ENCODE measurements at places on chromosomes 4 and X. TPM values are rescaled to one million over a fixed set of nuclear protein-coding genes. Genes with fewer than 3 reads are reported as not detected.

- DNase-seq, result no peak
Measured at GRCh38 chr4:137735561-137736104, 203.3 kb upstream of the PCDH18 start.

The MFAP3L gene
- 3.7 TPM for polyA plus RNA-seq

GRCh38 chrX:34877436-34877835 is 65.2 kb upstream of the FAM47B start:
- DNase-seq, result no peak

The AADAT gene
- 7.2 TPM for polyA plus RNA-seq

DNA sequence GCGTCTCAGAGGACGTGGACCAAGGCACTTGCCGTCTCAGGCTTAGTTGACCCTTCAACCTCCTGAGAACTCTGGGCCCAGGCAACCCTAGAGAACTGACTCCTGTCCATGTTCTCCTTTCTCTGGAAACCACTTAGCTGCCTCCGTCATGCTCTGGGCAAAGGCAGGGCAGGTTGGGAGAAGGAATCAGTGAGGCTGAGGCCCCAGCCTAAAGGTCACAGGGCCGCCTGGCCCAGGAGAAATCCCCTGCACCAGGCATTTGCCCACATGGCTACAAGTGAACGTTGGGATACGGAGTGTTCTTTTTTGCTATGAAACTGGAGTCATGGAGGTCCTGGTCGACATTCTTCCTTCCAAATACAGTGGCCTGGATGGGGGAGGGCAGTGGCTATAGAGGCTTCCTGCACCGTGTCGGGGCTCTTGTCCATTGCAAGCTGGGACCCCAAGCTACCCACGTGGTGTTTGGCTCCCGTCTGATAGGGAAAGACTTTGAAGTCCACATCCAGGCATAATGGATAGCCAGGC is 76.0 kb downstream of the CRMP1 start:
- DNase-seq, result no peak

The NMU gene
- polyA plus RNA-seq, result not detected

- no peak for DNase-seq
Measured at GRCh38 chr4:1554876-1555265, 129.2 kb downstream of the FAM53A start.

GRCh38 chrX:73214426-73215094 is at the start of gene NAP1L2:
Gene NAP1L2 (minus strand): TSS chrX:73214851. CDS start chrX:73214492, 359 bp downstream.
- peak; percentile 19 for DNase-seq

GRCh38 chrX:67734111-67734753 is 190.4 kb downstream of the AR start:
- DNase-seq, result no peak

GRCh38 chr4:166724369-166724768 is 509.9 kb downstream of the SPOCK3 start:
- no peak for DNase-seq

- DNase-seq, result peak; percentile 43
Measured at GRCh38 chr4:89829470-89830138, 7.4 kb downstream of the SNCA start.

DNA sequence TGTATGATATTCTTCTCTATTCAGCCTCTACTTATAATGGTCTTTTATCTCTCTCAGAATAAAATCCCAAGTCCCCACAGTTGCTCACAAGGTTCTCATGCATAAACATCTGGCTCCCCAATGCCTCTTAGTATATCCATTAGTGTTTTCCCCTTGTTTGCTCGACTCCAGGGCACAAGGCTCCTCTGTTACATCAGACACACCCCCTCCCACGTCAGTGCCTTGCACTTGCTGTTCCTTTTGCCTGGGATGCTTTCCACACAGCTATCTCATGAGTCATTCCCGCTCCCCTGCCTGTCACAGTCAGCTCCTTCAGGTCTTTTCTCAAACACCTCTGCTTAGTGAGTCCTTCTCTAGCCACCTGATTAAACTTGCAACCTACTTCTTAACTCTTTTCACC is 260.2 kb downstream of the IL1RAPL1 start:
- no peak for DNase-seq

The TMEM184C gene
- 4.0 TPM for polyA plus RNA-seq

The TEX13C gene
- not detected for polyA plus RNA-seq

DNA sequence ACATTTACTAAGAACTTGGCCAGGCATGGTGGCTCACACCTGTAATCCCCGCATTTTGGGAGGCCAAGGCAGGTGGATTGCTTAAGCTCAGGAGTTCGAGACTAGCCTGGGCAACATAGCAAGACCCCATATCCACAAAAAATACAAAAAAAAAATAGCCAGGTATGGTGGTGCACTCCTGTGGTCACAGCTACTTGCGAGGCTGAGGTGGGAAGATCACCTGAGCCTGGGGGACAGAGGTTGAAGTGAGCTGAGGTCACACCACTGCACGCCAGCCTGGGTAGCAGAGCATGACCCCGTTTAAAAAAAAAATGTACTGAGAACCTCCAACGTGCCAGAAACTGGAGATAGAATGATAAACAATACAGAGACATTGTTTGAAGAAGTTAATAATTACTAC is 8.0 kb downstream of the OPRPN start:
- no peak for DNase-seq

DNA sequence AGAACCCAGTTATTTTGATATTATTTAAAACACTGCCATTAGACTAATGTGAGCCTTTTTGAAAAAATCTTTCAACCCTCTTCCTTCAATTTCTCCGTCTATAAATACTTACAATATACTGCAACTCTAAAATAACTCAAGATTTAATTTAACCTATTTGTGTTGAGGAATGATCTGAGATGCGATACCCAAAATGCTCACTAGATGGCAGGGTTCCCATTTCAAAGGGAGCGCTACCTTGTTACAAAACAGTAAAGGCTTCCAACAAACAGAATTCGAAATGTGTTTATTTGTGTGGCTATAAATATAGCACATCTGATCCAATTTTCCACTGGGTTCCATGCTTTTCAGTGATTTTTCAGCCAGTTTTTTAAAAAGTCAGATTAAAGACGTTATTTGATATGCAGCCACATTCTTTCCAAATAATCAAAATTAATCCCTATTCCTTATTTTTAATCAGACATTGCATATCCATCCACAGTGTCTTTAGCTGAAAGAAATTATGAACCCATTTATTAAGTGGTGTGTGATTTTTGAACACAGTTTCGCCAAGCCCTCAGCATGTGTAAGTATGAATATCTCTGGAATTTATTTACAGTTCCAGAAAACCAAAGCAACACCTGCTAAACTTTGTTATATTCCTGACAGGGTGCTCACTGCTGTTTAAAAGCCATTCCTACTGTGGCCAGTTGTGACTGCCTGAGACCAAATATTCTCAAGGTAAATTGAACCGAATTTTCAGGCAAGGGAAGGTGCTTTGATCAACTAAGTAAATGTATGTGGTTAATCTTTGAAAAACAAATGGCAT is 668.0 kb upstream of the LCORL start:
- DNase-seq, result peak; percentile 78

- peak; percentile 75 for DNase-seq
Measured at GRCh38 chr4:151325111-151325948, at the start of gene SH3D19. Gene SH3D19 (minus strand): TSS chr4:151325605. CDS start chr4:151325352, 253 bp downstream.

GRCh38 chr4:103054030-103054429 is 22.5 kb downstream of the SLC9B2 start:
- DNase-seq, result no peak

DNA sequence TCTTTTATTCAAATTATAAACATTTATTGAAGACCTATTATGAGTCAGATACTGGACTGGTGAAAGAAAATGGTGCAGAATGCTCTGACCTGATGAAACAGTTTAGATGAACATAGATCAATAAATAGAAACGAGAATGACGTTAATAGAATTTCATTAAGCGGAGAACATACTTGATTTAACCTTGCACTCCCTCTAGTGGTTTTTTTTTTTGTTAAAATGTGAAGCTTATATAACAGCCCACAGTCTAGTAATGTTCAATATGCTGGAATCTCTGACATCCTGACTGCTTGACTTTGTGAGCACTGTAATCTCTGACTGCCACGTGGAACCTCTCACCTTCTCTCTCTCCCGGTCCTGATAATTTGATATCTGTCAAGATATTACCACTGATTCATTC is 32.3 kb downstream of the HDAC8 start:
- DNase-seq, result no peak

- no peak for DNase-seq
Measured at GRCh38 chr4:100086766-100087431, 103.4 kb downstream of the DDIT4L start.

The AMOT gene
- polyA plus RNA-seq, result 0.61 TPM

- DNase-seq, result no peak
Measured at GRCh38 chr4:7411896-7412553, 22.7 kb downstream of the PSAPL1 start.

The TMSB15B gene
- polyA plus RNA-seq, result 2.7 TPM

GRCh38 chrX:152992115-152992514 is 1.8 kb downstream of the PNMA5 start:
- no peak for DNase-seq

The PCDH7 gene
- 3.8 TPM for polyA plus RNA-seq

DNA sequence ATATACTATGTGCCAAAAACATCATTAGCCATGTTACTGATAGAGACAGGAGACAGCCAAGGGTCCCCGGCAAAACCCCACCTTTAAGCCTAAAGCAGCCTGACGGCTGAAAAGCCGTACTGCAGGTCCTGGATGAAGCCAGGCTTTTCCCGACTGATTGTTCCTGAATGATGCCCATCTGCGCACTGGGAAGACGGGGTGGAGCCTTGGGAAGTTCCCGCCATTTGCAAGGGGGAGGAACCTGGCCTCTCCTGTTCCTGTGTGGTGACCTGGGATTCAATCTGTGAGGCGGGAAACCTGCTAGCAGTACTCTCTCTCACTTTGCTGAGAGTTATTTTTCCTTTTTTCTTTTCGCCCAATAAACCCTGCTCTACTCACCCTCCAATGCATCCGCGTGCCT is 15.1 kb upstream of the CAMK2D start:
- no peak for DNase-seq

The APOOL gene
- 24.6 TPM for polyA plus RNA-seq

The RTL9 gene
- polyA plus RNA-seq, result 0.10 TPM

GRCh38 chr4:147808447-147808846 is 76.6 kb downstream of the ARHGAP10 start:
- DNase-seq, result no peak

GRCh38 chrX:26411045-26411444 is 195.1 kb downstream of the MAGEB5 start:
- no peak for DNase-seq

GRCh38 chr4:2070421-2071251 is 11.5 kb downstream of the NAT8L start:
- DNase-seq, result no peak

The RS1 gene
- not detected for polyA plus RNA-seq

- no peak for DNase-seq
Measured at GRCh38 chr4:68865188-68865638, 49.4 kb downstream of the UGT2B10 start.
